ENCODE measurements at places on chromosomes 1 and 21.

DNA sequence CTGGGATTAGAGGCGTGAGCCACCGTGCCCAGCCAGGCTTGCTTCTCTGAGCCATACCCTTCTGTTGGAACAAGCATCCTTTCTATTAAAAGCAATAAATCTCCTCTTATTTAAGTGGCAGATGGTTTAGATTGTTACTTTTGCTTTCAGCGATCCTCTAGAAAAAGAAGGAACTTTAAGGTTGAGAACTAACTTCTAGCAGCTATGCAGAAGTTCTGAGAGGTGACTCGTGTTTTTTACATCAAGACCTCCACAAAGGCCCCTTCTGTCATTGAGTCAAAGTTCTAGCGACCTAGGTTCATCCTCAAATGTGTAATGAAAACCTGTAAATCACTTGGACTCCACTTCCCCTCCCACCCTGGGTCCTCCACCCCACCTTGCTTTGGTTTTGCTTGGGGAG lies 30.8 kb downstream of the PLEKHO1 start:
- DNase-seq = no peak

DNA sequence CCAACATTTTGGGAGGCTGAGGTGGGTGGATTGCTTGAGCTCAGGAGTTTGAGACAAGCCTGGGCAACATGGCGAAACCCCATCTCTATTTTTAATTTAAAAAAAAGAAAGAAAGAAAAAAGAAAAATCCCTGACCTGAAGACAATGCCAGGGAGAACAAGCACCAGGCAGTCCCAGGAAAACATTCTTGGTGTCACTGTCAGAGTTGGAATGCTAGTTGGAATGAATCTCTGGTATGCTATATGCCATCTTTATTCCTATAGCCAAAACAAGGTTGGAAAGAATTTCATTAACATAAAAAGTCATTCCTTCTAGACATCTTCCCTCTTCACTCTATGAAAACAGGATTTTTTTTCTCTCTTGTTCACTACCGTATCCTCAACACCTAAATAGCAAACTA lies 2.8 kb downstream of the DNAJC8 start:
- no peak for DNase-seq

DNA sequence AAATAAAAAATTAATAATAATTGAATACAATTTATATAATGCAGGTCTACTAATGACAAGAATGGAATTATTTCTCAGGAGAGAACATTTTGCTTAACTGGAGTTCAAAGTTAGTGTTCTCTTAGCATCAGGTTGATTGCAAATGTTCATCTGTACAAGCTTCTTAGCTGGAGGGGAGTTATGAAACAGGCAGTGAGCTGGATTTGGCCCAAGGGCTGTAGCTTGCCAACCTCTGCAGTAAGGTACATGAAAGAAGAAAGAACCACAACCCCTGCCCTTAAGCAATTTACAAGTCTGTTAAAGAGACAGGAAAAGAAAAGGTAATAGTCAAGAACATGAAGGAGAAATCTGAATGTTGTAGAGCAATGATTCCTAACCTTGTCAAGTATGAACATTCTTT lies 17.0 kb downstream of the LPGAT1 start:
- DNase-seq = no peak

DNA sequence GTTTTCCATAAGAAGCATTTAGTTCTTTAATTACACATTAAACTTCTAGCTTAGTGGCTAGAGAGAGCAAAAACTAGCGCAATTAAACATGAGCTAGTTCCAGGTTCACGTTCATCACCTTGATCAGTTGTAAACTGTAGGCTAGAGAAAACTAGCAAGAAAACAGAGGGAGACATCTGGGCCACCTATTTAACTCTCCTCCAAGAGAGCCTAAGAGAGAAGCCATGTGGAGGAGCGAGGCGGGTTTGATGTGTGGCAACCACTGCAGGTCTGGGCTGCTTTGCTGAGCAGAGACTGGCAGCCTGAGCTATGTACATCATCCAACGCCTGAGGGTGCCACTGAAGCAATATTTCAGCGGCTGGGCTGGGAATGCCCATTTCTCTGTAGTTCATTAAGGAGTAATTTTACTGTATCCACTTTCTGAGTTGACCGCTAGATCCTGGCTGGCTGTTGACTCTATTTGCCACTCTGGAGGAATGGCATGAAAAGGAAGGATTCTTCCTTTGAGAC lies 252.9 kb downstream of the DYRK1A start:
- no peak for DNase-seq

DNA sequence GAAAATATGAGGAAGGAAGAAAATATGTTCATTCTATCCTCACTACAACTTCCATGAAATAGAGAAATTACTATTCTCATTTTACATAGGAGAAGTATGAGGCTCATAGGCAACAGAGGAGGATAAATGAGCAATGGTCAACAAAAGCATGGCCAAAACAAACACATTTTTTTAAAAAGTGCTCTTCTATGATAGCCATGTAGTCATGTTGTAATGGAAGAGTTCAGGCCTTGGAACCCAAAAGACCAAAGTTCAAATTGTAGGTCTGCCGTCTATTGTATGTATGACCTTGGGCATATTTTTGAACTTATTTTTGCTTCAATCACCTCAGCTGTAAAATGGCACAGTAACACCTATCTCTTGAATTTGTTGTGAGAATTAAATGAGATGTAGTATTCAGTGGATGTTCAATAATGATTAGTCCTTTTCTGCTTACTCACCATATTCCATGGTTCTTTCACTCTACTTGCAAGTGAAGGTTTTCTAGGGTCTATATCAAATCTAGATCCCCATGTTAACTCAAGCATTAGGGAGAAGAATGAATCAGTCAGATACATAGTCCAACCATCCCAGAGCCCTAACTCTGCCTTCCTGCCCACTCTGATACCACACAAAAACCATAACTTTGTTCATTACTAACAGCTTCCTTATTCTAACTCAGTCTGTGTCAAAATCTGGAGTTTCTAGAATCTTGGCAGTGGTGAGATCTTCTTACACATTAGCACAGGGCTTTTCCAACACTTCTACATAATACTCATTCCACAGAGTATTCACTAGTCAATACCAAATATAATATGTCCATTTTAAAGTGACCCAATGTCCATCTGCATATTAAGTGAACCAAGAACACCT lies 353.2 kb downstream of the PLPP3 start:
- no peak for DNase-seq

DNA sequence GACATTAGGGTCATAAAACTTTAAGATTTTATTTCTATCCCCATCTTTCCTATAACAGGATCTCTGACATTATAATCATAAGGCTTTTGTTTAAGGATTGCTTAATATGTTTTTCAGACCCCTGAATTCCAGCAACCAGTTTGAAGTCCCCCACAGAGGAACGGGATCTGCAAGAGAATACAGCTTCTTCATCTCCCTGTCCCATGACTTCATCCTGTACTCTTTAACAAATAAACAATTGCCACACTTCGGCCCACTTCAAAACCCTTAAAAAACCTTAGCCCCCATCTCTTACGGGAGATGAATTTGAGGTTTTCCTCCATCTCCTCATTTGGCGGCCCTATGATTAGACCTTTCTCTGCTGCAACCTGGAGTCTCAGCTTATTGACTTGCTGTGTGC lies 35.8 kb downstream of the TESK2 start:
- DNase-seq = no peak

DNA sequence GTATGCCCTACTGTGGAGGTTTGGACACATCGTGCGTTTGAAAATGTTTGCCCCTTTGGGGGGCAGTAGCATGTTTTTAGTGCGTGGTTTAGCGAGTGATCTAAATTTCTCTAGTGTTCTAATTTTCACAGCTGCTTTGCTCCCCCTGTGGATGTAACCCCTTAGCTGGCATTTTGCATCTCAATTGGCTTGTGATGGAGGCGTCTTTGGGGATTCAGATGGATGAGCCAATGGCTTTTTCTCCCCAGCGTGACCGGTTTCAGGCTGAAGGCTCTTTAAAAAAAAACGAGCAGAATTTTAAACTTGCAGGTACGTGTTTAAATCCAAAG lies 836 bp downstream of the CDC7 start:
- DNase-seq = peak; percentile 35

DNA sequence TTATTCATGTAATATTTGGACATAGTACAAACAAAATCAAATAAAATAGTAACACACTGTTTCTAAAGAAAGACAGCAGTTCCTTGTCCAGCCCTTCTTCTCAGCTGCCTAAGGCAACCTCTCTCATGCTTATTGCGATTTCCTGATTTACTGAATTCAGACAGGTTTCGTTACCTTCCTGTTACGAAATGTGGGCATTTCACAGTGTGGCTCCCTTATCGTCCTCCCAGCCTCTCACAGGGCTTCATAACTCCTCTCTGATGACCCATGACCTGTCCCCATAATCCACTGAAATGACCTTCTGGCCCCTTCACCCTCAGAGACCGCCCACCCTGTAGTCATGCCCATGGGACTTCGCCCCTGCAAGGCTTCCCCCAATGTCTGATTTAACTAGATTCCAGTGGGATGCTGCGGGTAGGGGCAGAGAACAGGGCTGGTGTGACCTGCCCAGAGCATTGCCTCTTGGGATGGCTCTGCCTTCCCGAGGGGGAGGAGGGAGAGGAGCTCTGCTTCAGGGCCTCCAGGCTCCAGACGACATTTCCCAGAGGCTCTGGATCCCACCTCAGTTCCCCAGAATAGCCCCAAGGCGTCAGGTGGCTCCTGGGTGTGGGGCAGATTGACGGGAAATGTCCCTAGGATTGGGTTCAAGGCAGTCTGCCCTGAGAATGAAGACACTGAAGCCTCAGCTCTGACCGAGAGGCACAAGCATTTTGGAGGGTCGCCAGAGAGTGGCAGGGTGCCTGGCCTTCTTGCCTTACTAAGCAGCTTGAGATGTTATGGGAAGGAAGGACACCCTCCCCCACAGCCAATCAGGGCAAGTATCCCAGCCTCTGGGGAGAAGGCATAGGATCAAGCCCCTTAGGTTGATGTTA lies 20.6 kb downstream of the PADI2 start:
- no peak for DNase-seq

- DNase-seq = no peak
Measured at GRCh38 chr1:29824025-29824424, 587.7 kb downstream of the PTPRU start.

DNA sequence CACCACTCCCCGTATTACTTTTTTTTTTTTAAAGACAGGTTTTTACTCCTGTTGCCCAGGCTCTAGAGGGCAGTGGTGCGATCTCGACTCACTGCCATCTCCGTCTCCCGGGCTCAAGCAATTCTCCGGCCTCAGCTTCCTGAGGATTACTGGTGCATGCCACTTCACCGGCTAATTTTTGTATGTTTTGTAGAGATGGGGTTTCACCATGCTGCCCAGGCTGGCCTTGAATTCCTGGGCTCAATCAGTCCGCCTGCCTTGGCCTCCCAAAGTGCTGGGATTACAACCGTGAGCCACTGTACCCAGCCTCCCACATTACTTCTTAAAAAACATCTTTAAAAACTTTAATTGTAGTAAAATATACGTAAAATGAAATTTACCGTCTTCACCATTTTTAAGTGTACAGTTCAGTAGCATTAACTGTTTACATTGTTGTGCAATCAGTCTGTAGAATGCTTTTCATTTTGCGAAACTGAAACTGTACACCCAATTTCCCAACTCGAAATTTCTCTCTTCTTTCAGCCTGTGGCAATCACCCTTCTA lies 77.0 kb downstream of the ZMYM4 start:
- DNase-seq = no peak

- no peak for DNase-seq
Measured at GRCh38 chr1:106677721-106678120, 378.8 kb upstream of the PRMT6 start.

DNA sequence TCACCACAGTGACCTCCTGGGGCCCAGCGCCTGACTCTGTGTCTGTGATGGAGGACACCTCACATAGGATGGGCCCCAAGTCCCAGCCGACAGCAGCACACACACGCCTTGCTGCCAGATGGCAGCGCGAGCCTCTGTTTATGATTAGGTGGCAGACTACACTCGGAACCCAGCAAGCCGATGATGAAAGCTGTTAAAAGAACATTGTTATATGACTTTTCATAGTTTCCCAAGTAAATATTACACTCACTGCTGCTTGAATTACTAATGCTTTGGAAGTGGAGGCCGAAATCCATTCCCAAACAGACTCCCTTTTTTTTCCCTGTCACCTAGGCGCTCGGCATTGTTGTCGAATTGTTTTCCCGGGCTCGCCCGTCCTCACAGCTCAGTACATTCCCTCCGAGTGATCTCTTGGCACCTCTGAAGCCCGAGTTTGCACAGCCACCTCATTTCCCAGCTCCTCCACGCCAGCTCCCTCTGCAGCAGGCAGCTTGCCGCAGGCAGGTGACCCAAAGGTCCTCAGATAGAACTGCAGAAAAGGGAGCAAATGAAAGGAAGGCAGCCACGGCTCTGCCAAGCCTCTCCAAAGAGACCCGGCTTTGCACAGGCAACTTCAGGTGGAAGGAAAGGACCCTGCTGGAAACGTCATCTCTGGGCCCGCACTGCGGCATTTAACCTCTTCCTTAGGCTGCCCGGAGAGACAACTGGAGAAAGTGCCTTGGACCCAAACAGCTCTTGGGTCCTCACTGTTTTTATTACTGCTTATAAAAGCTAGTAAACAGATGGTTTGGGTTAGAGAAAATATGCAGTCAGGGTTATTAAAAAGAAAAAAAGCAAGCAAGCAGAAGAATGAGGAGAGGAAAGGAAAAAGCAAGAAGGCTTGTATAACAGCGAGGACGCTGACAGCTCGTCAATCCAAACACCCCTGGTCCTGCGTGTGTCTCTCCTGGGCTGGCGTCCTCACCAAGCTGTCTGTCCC lies 72.2 kb upstream of the SLC25A33 start:
- no peak for DNase-seq

GRCh38 chr1:185556561-185556960 lies 177.6 kb upstream of the HMCN1 start:
- no peak for DNase-seq

- DNase-seq = no peak
Measured at GRCh38 chr1:26728645-26729044, 32.8 kb downstream of the ARID1A start.

DNA sequence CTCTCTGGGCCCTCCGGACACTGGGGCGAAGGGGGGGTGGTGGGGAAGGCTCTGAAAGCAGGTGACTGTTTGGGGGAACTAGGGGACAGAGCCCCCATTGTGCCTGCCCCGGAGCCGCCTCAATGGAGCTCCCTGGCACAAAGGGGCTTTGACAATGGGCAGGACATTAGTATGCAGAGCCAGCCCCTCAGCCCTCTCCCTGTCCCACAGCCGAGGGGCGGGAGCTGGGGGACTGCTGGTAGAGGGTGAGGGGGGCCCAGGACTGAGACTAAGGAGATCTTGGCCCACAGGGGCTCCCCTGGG lies 7.8 kb downstream of the KCNJ10 start:
- no peak for DNase-seq

DNA sequence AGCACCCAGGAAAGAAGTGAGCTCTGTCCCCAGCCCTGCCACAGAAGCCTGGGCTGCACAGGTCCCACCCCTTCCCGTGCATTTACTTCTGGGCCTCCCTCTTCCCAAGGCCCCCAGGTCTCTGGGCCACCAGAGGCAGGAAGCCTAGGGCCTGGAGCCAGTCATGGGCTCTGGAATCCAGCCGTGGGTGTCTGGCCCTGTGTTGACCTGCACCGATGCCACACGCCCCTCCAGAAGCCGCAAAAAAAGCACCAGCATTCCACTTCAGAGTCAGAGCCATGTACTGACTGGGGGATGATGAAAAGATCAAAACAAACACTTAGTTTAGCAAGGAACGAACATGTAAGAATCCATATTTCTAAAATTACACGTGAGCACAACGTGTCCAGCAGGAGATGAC lies 141.7 kb downstream of the NPHP4 start:
- peak; percentile 3 for DNase-seq
